Nephron progenitor cell (in vitro differentiated cells): ENCODE measurements at places on chromosomes 16 and 17.

DNA sequence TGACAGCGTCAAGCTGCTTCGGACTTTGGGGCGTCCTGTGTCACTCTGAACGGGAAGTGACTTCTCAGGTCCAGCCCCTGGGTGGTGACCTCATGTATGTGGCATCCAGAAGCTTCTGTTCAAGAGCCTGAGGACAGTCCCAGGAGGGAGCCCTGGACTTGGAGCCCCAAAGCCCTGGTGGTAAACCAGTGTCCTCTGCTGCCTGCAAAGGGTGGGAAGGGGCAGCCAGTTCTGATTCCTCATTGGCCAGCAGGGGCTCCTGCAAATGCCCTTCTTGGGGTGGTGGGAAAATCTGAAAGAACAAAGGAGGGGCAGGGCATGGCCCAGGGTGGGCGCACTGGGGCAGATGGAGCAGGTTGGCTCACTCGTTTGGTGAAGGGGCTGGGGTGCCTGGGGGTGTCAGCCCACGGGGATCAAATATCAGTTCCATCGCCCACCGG lies 1.6 kb downstream of the OSGIN1 start:
- H3K4me3 ChIP-seq, result peak overlapping the region; percentile 48
- H3K27ac ChIP-seq, result no peak overlapping the region
- no peak for DNase-seq
- peaks cover 13% of the 10 kb centered on the region for H3K4me1 ChIP-seq
- H3K36me3 ChIP-seq, result no peaks in the 10 kb centered on the region
- peaks cover 20% of the 10 kb centered on the region for H3K27me3 ChIP-seq

DNA sequence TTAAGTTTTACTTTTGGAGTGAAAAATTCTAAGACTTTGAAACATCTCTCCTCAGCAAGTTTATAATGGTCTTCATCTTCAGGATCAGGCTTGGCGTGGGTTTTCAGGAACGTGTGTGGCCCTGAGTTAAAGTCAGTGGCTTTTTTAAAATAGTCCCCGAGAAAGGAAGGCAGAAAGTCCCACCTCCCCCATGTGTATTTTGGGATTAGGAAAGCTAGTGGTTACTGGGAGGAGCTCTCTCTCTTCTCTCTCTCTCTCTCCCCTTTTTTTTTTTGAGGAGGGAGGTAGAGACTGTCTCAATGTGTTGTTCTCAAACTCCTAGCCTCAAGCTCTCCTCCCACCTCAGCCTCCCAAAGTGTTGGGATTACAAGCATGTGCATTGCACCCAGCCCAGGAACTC lies 213.2 kb downstream of the IRX3 start:
- H3K36me3 ChIP-seq, result peaks cover 9% of the 10 kb centered on the region
- peaks cover 46% of the 10 kb centered on the region for H3K4me1 ChIP-seq
- no peak overlapping the region for H3K4me3 ChIP-seq
- H3K27ac ChIP-seq, result peak overlapping the region; percentile 7

GRCh38 chr17:2194889-2195335 lies 108.7 kb downstream of the SMG6 start:
- no peak overlapping the region for H3K27ac ChIP-seq
- peaks cover 28% of the 10 kb centered on the region for H3K4me1 ChIP-seq
- H3K4me3 ChIP-seq, result no peak overlapping the region
- no peak for DNase-seq
- peaks cover 49% of the 10 kb centered on the region for H3K36me3 ChIP-seq
- H3K27me3 ChIP-seq, result peaks cover 13% of the 10 kb centered on the region

DNA sequence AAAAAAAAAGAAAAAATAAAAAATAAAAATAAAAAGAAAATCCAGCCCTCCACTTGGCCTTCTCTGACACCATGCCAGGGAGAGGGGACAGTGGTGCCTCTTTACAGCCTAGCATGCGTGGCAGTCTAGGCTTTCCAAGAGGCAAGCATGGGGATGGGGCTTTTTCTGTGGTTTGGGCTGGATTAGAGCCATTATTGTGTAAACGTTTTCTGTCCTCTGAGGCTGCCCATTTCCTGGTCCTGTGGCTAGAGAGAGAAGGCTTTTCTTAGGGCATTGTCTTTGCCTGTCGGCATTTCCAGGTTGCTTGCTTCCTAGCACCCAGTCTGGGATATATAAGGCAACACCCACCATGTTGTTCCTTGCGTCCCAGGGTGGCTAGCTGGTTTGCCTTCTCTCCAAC lies 2.7 kb upstream of the DHRS7B start:
- H3K4me3 ChIP-seq, result no peak overlapping the region
- H3K27me3 ChIP-seq, result peaks cover 41% of the 10 kb centered on the region
- peaks cover 5% of the 10 kb centered on the region for H3K36me3 ChIP-seq

DNA sequence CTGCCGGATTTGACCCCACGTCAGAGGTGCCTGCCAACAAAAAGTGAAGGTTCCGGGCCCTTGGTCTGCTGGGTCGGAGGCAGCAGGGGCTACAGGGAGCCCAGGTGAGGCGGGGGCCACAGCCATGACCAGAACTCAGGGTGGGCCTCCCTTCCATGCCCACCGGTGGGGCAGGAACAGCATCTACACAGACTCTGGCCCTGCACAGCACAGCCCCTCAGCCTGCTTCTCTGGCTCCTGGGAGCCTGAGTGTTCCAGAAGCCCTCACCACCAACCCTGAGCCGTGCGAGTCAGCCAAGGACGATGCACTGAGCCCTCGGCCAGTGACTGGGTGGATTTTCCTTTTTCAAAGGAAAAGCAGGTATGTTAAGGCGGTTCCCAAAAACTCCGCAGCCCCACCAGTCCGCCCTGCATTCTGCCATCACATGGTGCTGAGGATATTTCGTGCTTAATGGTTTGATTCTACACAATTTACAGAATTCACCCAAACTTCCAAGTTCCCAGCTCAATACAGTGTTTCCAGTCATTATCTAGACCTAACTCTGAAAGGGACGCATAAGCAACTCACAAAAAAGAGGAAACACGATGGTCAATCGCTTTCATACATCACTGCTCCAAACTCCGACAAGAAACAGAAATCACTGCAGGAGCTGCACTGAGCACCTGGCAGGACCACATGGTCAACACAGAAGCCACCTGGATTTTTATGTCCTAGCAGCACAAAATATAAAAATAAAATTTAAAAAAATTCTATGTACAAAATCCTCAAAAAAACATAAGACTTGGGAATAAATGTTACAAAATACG lies 19.4 kb upstream of the C16orf95 start:
- DNase-seq, result no peak
- H3K27me3 ChIP-seq, result peaks cover under 1% of the 10 kb centered on the region
- H3K27ac ChIP-seq, result peak overlapping the region; percentile 78
- H3K4me1 ChIP-seq, result peaks cover 5% of the 10 kb centered on the region

DNA sequence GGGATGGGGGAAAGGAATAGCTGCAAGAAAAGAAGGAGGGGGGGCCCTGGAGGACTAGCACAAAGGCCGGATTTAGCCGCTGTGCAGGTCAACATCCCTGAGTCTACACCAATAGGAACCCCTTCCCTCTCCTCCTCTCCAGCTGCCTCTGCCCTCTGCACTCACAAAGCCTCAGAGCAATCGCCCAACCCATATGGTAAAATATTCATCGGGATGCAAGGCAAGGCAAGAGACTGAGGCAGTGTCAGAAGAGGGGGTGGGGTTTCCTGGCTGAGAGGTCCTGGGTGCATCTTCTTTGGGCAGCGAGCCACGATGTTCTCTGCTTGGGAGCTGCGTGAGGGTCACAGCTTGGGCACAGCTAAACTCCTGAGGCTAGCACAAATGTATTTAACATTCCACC lies 115.5 kb upstream of the NLRP1 start:
- H3K27me3 ChIP-seq, result peaks cover 15% of the 10 kb centered on the region
- H3K27ac ChIP-seq, result no peak overlapping the region
- peaks cover 50% of the 10 kb centered on the region for H3K4me1 ChIP-seq
- H3K4me3 ChIP-seq, result no peak overlapping the region
- H3K36me3 ChIP-seq, result no peaks in the 10 kb centered on the region

DNA sequence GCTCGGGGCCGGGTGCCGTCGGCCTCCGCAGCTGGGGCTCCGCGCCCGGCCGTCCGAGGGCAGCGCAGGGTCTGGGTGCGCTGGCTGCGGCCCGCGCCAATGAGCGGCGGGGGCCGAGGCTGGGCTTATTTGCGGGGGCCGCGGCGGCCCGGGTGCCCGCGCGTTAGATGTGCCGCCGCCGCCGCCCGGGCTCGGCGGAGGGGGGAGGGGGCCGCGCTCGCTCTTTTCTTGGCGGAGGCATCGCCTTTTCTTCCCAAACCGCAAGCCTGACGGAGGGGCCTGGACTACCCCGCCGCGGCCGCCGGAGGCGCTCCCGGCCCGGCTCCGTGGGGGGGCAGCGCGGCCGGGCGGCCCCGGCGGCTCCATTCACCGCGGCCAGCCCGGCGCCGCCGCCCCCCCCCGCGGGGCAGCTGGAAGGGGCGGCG lies at the start of gene NOTUM:
Gene NOTUM (minus strand): TSS at position 101 of the 425 bp plus-strand sequence. CDS start 278 bp downstream, outside the sequence.
- no peak within 1 kb of the TSS for H3K4me3 ChIP-seq
- H3K36me3 ChIP-seq, result no peaks in the 10 kb centered on the region
- peaks cover 30% of the 10 kb centered on the region for H3K27me3 ChIP-seq
- peaks cover 39% of the 10 kb centered on the region for H3K4me1 ChIP-seq

DNA sequence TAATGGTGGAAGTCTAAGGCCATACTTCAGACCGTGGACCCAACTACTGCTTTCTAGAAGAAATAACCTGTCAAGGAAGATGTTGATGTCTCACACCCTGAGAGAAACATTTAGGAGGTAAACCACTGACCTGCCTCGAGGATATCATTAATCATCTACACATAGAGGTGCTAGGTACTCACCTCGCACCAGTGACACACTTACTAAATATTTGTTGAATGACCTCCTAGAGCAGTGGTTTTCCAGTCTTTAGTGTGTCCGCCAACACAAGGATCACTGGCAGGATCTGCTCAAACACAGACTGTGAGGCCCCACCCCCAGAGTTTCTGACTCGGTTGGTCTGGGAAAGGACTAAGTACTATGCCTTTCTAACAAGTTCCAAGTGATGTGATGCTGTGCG lies 197.4 kb upstream of the CACNG5 start:
- no peak overlapping the region for H3K4me3 ChIP-seq
- no peaks in the 10 kb centered on the region for H3K27me3 ChIP-seq
- DNase-seq, result no peak
- no peak overlapping the region for H3K27ac ChIP-seq
- H3K36me3 ChIP-seq, result peaks cover 5% of the 10 kb centered on the region

DNA sequence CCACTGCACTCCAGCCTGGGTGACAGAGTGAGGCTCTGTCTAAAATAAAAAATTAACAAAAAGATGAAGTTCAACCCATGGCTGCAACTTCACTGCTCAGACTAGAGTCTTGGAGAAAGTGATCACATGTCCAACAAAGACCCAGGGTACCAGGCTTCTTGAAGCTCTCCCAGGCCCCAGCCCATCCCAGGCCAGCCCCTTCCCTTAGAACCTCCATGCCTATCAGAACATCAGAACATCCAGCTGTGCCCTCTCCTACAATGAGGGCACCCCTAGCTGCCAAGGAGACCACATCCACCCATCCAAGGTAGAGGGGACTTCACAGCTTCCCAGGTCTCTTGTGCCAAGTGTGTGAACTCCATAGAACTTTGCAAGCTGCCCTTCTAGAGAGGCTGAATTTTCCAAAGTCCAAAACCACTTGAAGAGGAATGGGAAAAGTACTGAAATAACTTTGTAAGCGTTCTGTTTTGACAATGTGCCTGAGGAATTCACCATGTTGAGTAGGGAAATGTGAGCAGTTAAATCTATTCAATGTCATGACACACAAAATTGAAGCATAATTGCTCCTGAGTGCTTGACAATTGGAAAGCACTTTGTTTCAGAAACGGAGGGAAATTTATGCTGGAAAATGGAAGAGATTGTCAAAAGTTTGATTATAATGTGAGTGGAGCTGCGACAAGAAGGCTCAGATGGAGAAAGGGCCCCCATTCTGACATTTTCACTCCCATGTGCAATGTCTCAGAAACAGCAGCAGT lies 230.4 kb downstream of the ZNF423 start:
- no peaks in the 10 kb centered on the region for H3K4me1 ChIP-seq
- no peak overlapping the region for H3K4me3 ChIP-seq
- H3K27ac ChIP-seq, result no peak overlapping the region

DNA sequence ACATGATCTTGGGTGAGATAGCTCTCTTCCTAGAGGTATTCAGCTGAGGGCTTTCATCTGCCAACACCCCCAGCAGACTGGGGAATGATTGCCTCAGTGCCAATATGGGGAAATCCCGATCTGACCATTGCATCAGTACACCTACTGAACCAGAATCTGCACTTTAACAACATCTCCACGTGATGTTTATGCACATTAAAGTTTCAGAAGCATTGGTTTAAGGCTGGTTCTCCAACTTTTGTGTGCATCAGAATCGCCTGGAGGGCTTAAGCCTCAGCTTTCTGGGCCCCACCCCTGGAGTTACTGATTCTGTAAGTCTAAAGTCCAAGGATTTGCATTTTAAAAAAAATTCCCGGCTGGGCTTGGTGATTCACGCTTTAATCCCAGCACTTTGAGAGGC lies 123.6 kb upstream of the MED13 start:
- H3K27me3 ChIP-seq, result no peaks in the 10 kb centered on the region
- no peak for DNase-seq
- no peaks in the 10 kb centered on the region for H3K36me3 ChIP-seq
- no peak overlapping the region for H3K4me3 ChIP-seq

- H3K4me1 ChIP-seq, result peaks cover 63% of the 10 kb centered on the region
- no peak for DNase-seq
- H3K36me3 ChIP-seq, result no peaks in the 10 kb centered on the region
- no peak overlapping the region for H3K4me3 ChIP-seq
Measured at GRCh38 chr17:49519781-49520180, 24.7 kb downstream of the NGFR start.

DNA sequence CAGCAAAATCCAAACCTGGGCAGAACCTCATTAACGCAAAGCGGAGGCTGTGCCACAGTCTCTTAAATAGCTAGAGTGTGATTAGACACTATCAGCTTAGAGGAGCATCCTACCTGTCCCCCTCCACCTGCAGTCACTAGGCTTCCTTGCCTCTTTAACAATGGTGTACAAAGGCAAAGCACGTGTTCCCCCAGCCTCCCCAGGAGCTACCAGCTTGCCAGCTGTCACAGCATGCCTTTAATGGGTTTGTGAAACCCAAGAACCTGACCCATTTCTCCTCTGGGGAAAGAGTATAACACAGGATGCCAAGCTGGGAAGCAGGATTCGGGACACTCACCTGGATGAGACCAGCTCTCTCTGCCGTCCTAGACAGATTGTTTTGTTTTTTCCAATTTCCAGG lies 37.2 kb upstream of the TBX2 start:
- no peak for DNase-seq
- peaks cover 4% of the 10 kb centered on the region for H3K27me3 ChIP-seq
- peaks cover 35% of the 10 kb centered on the region for H3K4me1 ChIP-seq

- H3K4me3 ChIP-seq, result no peak overlapping the region
- DNase-seq, result no peak
- peaks cover 66% of the 10 kb centered on the region for H3K4me1 ChIP-seq
- H3K27me3 ChIP-seq, result peaks cover 35% of the 10 kb centered on the region
Measured at GRCh38 chr17:41739661-41740352, 5.4 kb upstream of the HAP1 start.
